BE2C (cell line): ENCODE measurements at places on chromosomes 6 and 20.

DNA sequence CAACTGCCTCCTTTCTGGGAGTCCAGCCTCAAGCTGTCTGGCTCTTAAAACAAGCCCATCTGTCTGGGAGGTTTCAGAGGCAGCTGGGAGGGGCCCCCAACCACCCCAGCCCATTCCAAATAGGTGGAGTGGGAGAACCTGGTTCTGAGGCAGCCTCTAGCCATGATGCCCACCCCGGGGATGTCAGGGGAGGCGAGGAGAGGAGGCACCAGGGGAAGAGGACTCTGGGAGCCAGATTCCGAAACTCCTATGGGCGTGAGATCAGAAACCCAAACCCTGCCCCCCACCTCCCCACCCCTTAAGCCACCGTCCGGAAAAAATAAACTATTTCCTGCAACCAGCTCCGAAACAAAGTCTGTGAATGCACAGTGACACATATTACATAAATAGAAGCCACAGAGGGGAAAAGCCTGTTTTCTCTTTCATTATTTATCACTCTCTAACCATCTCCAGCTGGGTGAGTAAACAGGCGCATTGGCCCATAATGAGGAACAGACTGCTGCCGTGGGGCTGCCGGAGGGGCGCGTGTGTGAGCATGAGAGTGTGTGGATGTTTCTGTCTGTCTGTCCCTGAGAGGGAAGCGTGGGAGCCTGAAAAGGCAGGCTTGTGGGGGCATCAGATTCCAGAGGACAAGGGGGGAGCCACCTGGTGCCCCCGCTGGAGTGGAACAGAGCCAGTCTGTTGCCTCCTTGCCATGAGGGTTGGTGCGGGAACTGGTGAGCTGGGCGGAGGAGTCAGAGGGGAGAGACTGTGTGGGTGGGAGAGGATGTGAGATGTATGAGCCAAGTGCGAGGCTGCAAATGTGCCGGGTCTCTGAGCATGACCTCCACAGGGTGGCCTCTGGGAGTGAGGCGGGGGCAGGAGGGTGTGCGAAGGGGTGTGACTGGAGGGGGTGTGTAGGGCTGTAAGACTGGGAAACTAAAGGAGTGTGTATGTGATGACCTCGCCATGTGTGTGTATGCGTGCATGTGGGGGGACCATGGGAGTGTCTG lies 14.3 kb upstream of the FOXP4 start:
- peak; percentile 66 for DNase-seq

GRCh38 chr20:48785256-48785655 lies 42.5 kb downstream of the PREX1 start:
- DNase-seq, result no peak

- no peak for DNase-seq
These were observed 150.7 kb downstream of the RIMS1 start for GRCh38 chr6:72037006-72037405.

- no peak for DNase-seq
These were observed 68.7 kb downstream of the SYTL3 start for GRCh38 chr6:158718461-158719046.

GRCh38 chr20:7189231-7189630 lies 421.7 kb downstream of the BMP2 start:
- DNase-seq, result no peak

- no peak for DNase-seq
These were observed 137.1 kb downstream of the PACRG start for GRCh38 chr6:162864911-162865310.

GRCh38 chr6:145588981-145589380 lies 146.3 kb downstream of the EPM2A start:
- DNase-seq, result no peak

GRCh38 chr20:20782231-20782630 lies 69.8 kb upstream of the RALGAPA2 start:
- no peak for DNase-seq

DNA sequence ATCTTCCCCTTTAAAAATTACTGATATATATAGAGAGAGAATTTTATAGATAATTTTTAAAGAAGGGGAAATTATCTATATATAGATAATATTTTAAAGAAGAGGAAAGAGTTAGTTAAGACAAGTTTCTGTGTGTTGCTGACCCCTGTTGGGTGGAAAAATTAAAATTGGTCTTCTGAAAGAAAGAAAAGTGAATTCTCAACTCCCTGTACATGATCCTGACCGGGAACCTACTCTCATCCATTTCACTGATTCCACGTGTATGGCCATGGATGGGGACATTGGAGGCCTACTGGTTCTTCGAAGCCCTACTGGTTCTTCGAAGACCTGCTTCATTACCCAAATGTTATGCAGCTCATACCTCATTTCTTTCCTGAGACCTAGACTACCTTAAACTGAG lies 53.0 kb upstream of the TCF21 start:
- DNase-seq, result no peak

DNA sequence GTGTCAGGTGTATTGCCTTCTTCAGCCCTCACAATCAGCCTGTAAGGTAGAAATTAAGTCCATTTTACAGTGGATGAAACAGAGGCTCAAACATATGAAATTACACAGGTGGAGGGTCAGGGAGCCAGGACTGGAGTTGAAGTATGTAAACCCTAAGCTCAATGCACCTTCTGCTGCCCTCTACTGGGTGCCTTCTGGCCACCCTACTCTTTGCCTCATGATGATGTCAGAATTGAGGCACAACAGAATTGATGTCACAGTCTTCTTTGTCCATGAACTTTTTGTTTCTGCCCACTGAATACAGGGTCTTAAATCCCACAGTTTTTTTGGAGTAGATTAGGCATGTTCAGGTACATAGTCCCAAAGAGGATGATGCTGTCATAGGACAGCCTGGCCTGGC lies 400.8 kb upstream of the CHD6 start:
- DNase-seq, result peak; percentile 36
